ENCODE measurements at places on chromosomes 1 and 21. TPM values are rescaled to one million over a fixed set of nuclear protein-coding genes. Genes with fewer than 3 reads are reported as not detected.

LCE6A gene
- not detected for total RNA-seq

EXO1 gene
- total RNA-seq = 50.0 TPM

RGS13 gene
- not detected for total RNA-seq

OR6N1 gene
- not detected for total RNA-seq

DNA sequence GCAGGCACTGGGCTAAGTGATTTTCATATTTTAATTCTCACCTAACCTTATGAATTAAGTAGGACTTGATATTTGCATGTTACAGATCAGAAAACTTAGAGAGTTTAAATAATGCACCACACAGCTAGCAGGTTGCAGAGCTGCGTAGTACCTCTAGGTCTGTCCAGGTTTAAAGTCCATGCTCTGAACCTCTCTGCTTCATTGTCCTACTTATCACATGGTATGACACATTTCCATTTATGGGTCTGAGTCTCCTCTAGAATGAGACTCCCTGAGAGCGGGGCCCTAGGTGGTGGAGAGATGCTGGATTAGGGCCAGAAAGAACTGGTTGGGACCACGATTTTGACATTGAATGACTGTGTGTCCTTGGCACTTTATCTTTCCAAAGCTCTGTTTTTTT lies 102.5 kb upstream of the USP24 start:
- no peaks in the 10 kb centered on the region for H3K4me1 ChIP-seq
- no peaks in the 10 kb centered on the region for H3K27me3 ChIP-seq
- no peak overlapping the region for H3K27ac ChIP-seq
- no peak overlapping the region for H3K4me3 ChIP-seq
- H3K36me3 ChIP-seq = no peaks in the 10 kb centered on the region

- H3K27me3 ChIP-seq = peaks cover 27% of the 10 kb centered on the region
- H3K4me3 ChIP-seq = no peak overlapping the region
- H3K27ac ChIP-seq = no peak overlapping the region
- DNase-seq = no peak
- no peaks in the 10 kb centered on the region for H3K36me3 ChIP-seq
- no peaks in the 10 kb centered on the region for H3K4me1 ChIP-seq
These were observed 85.2 kb downstream of the DRAM2 start for GRCh38 chr1:111054656-111055055.

GRCh38 chr1:186540521-186540920 lies 79.6 kb upstream of the PDC start:
- DNase-seq = no peak
- H3K4me3 ChIP-seq = no peak overlapping the region
- no peaks in the 10 kb centered on the region for H3K27me3 ChIP-seq
- no peak overlapping the region for H3K27ac ChIP-seq
- H3K4me1 ChIP-seq = no peaks in the 10 kb centered on the region

GRCh38 chr1:81949421-81949820 lies 148.7 kb downstream of the ADGRL2 start:
- H3K27ac ChIP-seq = no peak overlapping the region
- no peak overlapping the region for H3K4me3 ChIP-seq
- H3K27me3 ChIP-seq = no peaks in the 10 kb centered on the region
- no peak for DNase-seq
- H3K36me3 ChIP-seq = no peaks in the 10 kb centered on the region
- H3K4me1 ChIP-seq = peaks cover 10% of the 10 kb centered on the region

DNA sequence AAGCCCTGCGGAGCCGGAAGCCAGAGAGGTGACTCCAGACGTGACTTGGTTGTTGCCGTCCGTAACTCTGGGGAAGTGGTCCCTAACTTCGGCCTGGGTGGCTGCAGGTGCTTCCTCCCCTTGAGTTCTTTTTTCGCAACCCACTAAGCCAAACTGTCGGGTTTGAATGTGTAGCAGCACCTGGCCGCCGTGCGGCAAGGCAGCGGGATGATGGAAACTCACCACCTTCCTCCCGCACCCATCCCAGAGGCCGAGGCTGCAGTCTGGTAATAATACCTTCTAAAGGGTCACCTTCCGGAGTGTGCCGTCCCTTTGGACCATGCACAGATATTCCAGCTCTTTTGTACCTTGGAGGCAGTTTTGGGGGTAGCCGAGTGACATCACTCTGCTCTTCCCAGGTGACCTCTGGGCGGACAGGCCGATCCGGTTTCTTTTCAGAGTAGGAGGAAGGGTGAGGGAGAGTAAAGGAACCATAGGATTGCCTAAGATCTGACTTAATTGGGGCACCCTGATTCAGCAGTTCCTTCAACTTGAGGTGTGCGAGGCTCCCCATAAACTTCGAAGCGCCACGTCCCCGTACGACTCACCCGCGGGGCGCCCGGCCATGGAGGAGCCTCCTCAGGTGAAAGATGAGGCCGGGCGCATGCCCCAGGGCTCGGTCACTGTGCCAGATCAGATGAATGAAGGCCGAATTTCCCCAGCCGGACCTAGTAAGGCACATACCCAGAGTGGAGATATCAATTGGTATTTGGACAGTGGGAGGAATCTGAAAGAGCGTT lies 1.0 kb downstream of the KCNK1 start:
- no peak overlapping the region for H3K4me3 ChIP-seq
- H3K27ac ChIP-seq = no peak overlapping the region
- peaks cover 48% of the 10 kb centered on the region for H3K27me3 ChIP-seq

DNA sequence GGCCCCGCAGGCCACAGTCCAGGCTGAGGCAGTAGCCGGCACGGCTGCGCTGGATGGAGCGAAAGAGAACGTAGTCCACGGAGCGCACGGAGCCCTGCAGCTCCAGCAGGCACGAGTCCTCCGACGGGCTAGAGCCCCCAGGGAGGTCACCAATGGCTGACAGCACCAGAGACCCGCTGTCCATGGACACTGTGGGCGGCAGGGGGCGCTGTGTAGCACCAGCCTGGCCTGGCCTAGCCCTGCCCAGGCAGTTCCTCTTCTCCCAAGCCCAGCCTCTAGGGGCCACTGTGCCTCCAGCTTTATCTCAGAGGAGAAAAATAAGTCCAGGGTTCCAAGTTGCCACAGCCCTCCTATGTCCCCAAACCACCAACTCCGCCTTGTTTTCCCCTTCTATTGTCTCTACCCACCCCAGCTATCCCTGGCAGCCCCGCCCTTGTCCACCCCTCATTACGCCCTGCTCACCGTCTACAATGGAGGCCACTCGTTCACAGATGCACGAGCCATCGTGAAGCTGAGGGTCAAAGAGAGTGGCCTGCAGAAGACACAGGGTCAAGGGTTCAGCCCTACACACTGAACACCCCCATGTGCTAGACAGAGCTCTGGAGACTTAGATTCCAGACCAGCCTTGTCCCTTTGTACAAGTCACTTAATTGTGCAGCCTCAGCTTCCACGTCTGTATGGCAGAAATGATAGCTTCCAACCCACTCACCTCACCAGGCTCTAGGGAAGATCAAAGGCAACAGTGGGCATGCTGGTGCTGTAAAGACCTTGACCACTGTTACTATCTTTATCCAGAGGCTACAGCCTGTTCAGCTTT lies 4.4 kb downstream of the ENTREP3 start:
- H3K27ac ChIP-seq = peak overlapping the region; percentile 77
- H3K4me1 ChIP-seq = peaks cover 34% of the 10 kb centered on the region
- peak overlapping the region; percentile 69 for H3K4me3 ChIP-seq

GRCh38 chr1:106022312-106022902 lies 1034.1 kb upstream of the PRMT6 start:
- no peak overlapping the region for H3K27ac ChIP-seq
- no peaks in the 10 kb centered on the region for H3K4me1 ChIP-seq
- H3K4me3 ChIP-seq = no peak overlapping the region
- no peaks in the 10 kb centered on the region for H3K36me3 ChIP-seq
- DNase-seq = no peak

DNA sequence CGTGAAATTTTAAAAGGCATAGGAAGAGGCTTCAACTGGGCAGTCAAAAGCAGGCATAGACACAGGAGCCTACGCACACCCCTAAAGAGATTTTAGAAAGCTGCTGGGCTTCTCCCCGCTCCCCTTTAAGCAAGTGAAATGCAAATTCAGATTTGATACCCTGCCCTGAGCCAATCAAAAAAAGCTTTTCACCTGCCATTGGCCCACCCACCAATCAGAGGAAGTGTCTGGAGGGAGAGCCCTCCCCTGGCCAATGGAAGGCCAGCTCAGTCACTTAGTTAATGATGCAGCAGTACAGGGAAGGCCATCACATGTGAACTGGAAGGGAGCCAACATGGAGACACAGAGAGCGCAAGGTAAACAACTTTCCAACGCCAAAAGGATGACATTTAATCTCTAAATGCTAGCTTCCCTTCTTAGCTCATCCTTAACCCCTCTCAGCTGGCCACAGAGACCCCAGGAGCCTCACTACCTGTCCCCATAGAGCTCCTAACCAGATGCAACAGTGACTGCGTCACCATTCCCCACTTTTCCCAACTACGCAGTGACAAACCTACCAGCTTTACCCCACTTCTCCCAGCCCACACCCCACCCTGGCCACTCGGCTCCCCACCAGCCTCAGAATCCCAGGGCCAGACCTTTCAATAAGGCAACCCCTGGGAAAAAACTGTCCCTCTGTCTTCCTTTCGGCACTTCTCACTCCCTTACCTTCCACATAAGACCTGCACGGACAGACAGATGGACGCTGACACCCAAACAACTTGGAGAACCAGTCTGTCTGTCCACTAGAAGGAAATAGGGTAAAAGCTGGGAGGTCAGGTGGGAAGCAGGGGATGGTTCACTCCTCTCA lies 71.0 kb downstream of the CD46 start:
- peak; percentile 48 for DNase-seq
- peaks cover 19% of the 10 kb centered on the region for H3K36me3 ChIP-seq
- H3K27me3 ChIP-seq = no peaks in the 10 kb centered on the region
- H3K4me3 ChIP-seq = peak overlapping the region; percentile 44

- H3K27ac ChIP-seq = no peak overlapping the region
- H3K4me3 ChIP-seq = peak overlapping the region; percentile 12
- H3K36me3 ChIP-seq = peaks cover 52% of the 10 kb centered on the region
These were observed 2.4 kb downstream of the CTPS1 start for GRCh38 chr1:40981691-40982448.

DNA sequence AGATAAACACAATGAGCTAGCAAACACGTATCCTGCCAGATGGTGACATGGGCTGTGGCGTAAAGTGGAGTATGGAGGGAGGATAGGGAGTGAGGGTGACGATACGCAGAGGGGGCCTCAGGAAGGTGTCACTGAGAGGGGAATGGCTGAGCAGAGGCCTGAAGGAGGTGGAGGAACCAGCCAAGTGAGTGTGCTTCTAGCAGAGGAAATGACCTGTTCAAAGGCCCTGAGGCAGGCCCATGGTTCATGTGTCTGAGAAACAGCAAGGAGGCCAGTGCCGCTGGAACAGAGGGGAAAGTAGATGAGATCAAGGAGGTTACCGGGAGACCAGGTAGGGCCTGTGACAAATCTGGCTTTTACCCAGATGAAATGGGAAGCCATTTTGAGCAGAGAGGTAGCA lies 36.0 kb downstream of the TAS1R2 start:
- no peaks in the 10 kb centered on the region for H3K36me3 ChIP-seq
- peaks cover 14% of the 10 kb centered on the region for H3K27me3 ChIP-seq
- DNase-seq = no peak
- H3K4me3 ChIP-seq = no peak overlapping the region
- H3K4me1 ChIP-seq = no peaks in the 10 kb centered on the region

GRCh38 chr1:170273291-170274130 lies 127.8 kb downstream of the NTMT2 start:
- no peaks in the 10 kb centered on the region for H3K4me1 ChIP-seq
- H3K27ac ChIP-seq = no peak overlapping the region
- peaks cover 2% of the 10 kb centered on the region for H3K27me3 ChIP-seq
- no peaks in the 10 kb centered on the region for H3K36me3 ChIP-seq
- H3K4me3 ChIP-seq = no peak overlapping the region

DNA sequence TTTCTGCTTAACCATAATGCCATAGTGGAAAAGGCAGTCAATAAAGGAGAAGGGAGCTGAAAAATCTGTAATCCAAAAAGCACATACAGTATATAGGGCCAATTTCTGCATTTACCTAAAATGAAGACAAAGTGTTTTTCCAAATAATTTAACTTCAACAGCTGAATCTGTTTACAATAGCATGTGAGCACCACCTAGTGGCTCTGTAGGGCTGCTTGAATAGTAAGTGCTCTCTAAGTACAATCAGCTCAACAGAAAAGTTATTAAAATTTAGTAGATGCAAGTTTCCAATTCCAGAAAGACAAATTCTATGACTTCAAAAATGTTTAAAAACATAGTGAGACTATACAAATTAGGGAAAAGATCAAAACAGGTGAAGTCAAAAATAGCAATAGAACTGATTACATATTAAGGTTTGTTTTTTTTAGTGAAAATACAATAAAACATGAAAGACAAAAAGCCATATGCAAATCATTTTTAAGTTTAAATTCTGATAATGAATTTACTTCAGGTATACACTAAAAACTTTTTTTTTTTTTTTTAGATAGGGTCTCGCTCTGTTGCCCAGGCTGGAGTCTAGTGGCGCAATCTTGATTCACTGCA lies 220.0 kb downstream of the SETD4 start:
- peak; percentile 74 for DNase-seq
- no peaks in the 10 kb centered on the region for H3K27me3 ChIP-seq
- no peak overlapping the region for H3K27ac ChIP-seq
- no peaks in the 10 kb centered on the region for H3K36me3 ChIP-seq

DNA sequence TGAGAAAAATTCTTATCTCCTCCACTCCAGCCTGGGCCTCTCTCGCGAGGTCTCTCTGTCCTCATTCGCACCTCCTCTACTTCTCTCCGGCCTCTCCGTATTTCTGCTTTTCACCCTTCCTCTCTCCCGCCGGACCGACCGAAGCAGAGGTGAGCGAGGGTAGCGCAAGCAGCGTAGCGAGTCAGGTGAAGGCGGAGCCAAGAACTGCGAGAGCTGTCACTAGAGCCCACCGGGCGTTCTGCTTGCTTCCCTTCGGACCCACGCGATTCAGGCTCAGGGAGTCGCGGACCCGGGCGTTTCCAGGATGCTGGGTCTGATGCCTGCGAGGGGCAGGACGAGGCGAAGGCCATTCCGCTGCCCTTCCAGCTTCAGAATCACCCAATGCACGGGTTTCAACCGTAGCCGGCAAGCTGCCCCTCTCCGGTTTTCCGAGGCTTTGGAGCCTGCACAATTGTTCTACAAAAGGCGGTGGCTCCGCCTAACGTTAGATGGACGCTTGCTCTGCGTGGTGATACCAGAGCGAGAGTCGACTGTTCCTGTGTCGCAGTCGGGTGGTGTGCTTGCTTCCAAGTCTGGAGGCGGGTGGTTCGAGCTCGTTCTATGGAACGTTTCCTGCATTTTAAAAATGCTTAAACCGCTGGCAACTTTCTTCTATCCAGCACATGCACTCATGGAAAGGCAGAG lies 310.2 kb downstream of the FAM72C start:
- no peaks in the 10 kb centered on the region for H3K36me3 ChIP-seq
- peaks cover 22% of the 10 kb centered on the region for H3K27me3 ChIP-seq
- no peak for DNase-seq
- H3K27ac ChIP-seq = no peak overlapping the region
- no peak overlapping the region for H3K4me3 ChIP-seq
- H3K4me1 ChIP-seq = peaks cover 2% of the 10 kb centered on the region

All from activated CD8-positive, alpha-beta T cell treated with anti-CD3 and anti-CD28 coated beads, Interleukin-2, amount 10 ng/mL, durations not matched to agents 7 days and 5 days (primary cell).